ENCODE measurements at places on chromosomes 1 and 21. TPM values are rescaled to one million over a fixed set of nuclear protein-coding genes. Genes with fewer than 3 reads are reported as not detected.

DNA sequence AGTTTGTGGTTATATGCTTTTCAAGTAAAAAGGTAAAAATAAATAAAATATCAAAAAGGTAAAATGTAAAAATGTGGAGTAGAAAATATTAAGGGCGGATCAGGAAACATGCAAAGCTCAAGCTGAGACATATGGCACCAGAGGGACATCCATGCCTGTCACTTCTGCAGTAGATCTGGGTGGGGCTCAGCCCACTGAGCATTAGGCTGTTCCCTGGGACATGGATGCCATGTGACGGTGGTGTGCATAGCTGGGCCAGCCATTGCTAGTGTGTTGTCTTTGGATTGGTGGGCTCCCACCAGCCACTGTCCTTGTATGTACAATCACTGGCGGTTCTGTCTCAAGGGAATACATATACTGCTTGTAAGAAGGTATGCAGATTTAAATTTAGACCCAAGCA lies 3.0 kb downstream of the TTC13 start:
- no peak for DNase-seq

Gene LRRC38
- not detected for total RNA-seq

- DNase-seq, result no peak
Observed at GRCh38 chr1:247421074-247421473, 5.1 kb downstream of the NLRP3 start.

GRCh38 chr1:4971666-4972065 lies 317.3 kb downstream of the AJAP1 start:
- peak; percentile 6 for DNase-seq

DNA sequence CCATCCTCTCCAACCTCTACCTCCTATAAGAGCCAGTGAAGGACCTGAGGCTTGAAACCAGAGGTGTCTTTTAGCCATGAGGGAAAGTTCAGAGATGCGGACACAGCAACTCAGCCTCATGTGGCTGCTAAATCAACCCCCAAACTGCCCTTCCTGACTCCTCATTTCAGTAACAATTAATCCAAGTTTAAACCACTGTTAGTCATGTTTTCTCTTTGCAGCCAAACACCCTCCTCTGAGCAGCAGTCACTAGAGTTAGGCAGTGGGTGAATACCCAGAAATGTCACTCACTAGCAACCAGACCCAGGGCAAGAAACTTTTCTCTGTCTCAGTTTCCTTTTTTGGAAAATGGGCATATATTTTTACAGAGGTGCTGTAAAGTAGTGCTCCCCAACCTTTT lies 71.2 kb downstream of the KCNJ15 start:
- DNase-seq, result no peak

- no peak for DNase-seq
Observed at GRCh38 chr1:168842306-168842705, 113.3 kb upstream of the DPT start.

Gene IL23R
- total RNA-seq, result 0.09 TPM

DNA sequence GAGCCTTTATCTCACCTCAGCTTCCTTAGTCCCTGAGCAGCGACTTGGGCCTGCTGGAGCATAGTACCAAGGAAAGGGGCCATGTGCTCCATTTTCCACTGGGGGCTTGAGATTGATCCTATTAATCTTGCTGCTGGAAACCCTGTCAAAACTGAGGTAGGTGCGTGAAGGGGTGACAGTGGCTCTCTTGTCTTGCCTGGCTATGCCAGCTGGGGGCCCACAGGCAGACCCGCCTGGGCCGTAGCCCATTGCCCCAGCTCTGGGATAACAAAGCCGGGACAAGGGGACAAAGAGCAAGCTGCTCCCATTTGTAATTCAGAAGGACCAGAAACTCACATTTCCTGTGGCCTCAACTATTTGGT lies 10.3 kb upstream of the CELSR2 start:
- no peak for DNase-seq

- DNase-seq, result no peak
Observed at GRCh38 chr1:179883745-179884138, 1.7 kb downstream of the TOR1AIP1 start.

- DNase-seq, result no peak
Observed at GRCh38 chr1:57857809-57858208, 433.9 kb upstream of the DAB1 start.

Gene CHRM3
- 0.09 TPM for total RNA-seq

Gene LCE1B
- not detected for total RNA-seq

Gene FOXJ3
- 16.8 TPM for total RNA-seq

- no peak for DNase-seq
Observed at GRCh38 chr1:211519602-211520001, 27.6 kb upstream of the RD3 start.

GRCh38 chr1:184891440-184891839 lies 82.9 kb downstream of the NIBAN1 start:
- no peak for DNase-seq
